Stimulated activated CD8-positive, alpha-beta memory T cell treated with anti-CD3 and anti-CD28 coated beads, Interleukin-2, amount 100 ng/mL, for 48 hours (primary cell): ENCODE measurements at places on chromosomes 5 and 9.

DNA sequence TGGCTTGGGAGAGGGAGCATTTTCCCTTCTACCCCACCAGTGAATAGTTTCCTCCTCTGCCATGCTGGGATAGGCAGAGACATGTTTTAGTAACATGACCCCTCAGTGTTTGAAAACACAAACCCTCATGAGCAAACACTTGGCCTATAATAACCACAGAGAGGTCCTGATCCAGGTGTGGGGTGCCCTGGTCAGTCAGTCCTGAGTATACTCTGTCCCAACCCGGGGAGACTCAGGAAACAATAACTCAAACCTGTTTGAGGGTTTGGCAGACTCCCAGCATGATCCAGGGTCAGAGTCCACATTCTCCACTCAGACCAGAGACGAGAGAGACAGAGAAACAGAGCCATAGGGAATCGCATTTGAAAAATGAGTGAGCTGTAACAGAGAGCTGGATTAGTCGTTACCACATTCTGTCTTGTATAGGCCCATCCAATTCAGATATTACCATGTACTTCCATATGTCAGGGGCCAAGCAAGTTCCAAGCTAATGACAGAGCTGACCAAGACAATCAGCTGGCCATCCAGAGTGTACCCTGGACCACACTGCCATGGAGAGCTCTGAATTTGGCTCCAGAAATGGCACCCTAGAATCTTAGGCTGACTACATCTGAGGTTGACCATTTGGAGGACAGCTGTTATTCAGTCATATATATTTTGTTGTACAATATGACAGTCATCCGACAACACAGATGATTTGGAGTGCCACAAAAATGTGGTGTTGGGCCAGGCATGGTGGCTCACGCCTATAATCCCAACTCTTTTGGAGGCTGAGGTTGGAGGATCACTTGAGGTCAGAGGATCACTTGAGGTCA lies 4.2 kb upstream of the CA9 start:
- no peak for DNase-seq

- DNase-seq: no peak
Observed at GRCh38 chr9:98284754-98285153, 29.3 kb upstream of the TBC1D2 start.

DNA sequence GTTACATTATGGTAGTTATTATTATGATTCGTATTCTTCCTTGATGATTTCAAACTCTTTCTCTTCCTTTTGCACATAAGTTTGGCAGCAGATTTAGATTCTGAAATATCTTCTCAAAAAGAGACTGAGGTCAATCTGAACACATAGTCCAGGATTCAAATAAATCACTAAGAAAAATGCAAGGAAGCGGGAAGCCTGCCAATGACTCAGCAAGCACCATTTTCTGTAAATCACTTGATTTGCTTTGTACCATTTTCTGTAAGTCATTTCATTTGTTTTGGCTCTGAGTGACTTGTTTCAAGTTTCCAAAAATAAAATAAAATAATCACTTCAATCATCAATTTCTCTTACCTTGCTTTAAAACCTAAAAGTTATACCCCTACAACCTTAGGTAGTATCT lies 24.6 kb upstream of the GLIS3 start:
- DNase-seq: no peak

GRCh38 chr9:72586388-72587130 lies 65.2 kb downstream of the TMC1 start:
- DNase-seq: no peak

- DNase-seq: no peak
Observed at GRCh38 chr5:81909677-81910076, 62.1 kb upstream of the ATG10 start.

GRCh38 chr5:55176176-55176818 lies 3.3 kb upstream of the CDC20B start:
- DNase-seq: no peak

- no peak for DNase-seq
Observed at GRCh38 chr5:122419142-122419894, 107.3 kb downstream of the SNCAIP start.

- DNase-seq: no peak
Observed at GRCh38 chr5:82234885-82235284, 43.3 kb downstream of the RPS23 start.

DNA sequence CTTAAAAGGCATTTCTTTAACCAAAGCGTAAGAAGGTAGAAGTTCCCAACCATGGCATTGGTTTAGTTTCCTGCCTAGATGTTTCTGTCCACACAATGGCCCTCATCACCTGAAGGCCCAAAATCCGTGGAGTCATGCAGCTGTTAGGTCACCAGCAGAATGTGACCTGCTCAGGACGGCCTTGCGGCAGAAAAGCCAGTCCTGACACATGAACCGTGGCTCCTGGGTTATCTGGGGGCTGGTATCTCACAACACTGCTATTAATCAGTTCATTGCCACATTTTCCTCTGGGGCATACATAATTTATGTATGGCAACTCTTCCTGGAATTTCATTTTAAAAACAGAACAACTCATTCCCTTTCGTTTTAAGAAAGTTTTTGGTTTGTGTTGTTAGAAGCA lies 278.4 kb downstream of the ATPSCKMT start:
- no peak for DNase-seq
